CD4-positive, alpha-beta T cell treated with Interleukin-2 at 100 ng/mL for 4 hours (primary cell): ENCODE measurements at places on chromosomes 3 and 15.

- DNase-seq = no peak
These were observed 38.3 kb upstream of the TRA2B start for GRCh38 chr3:185976100-185976499.

GRCh38 chr3:175307642-175308041 lies 448.5 kb downstream of the NAALADL2 start:
- DNase-seq = no peak

- no peak for DNase-seq
These were observed 83.6 kb downstream of the TNIK start for GRCh38 chr3:171376596-171376947.

DNA sequence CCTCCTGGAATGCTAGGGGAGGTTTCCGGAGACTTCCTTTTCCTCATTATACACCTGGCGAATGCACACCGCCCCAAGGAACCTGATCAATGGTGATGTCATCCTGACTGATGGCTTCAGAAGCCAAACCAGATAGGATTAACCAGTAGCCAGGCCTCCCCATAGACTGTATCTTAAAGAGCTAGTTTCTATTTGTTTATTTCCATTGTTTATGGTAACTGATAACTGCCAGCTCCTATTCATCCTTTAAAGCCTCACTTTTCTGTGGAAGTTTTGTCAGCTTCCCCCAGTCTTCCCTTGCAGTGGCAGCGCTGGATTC lies at the start of gene MKRN2OS:
TSS of gene MKRN2OS (minus strand) at position 27 of the 319 bp plus-strand sequence. CDS start 35 bp downstream, outside the sequence.
- DNase-seq = no peak

DNA sequence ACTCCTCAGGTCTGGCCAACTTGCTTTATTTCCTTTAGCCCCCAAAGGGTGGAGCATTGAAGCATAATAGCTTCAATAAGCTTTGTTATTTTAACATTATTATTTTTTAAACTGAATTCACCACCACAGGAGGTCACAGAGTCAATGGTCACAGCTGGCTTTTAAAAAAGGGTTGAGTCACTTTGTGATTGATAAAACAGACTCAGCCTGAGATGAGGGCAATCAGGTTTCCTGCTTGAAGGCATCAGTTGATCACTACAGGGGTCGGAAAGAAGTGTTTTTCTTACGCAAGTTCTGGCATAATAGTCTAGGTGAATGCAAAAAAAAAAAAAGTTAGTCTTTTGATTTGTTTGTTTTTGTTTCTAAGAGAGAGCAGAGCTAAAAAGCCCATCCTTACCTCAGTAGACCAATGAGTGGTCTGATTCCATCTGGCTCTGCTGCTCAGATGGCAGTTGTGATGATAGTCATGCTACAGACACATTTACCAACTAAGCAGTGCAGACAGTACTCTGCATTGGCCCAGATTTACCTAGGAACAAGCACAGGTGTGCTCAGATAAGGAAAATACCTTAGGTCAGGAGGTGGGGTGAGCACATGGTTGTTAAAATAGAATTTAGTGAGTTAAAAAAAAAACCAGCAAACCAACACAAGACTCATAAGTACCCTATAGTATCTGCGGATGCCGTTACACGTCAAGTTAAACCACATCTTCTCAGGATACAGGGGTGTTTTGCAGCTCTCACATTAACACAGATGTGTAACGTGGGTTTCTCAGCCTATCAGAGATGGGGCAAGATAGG lies 22.6 kb downstream of the ZNF80 start:
- DNase-seq = peak; percentile 82

DNA sequence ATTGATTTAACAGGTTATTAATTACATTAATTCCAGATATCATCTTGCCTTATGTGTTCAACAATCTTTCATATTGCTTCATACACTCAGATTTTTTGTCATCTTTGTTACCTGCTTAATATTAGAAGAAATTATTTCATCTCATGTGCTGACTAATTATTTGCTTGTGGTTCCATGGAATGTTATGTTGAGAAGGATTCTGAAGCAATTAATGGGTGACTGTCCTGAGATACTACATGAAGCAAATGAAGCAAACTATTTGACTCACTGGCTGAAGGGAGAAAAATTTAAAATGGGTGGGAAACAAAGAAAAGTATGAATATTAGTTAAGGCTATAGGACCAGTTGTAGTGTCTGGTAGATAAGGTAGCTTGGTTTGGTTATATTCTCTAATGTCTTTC lies 443.8 kb upstream of the EPHA6 start:
- DNase-seq = no peak
